ENCODE measurements at places on chromosomes 11 and 22.

DNA sequence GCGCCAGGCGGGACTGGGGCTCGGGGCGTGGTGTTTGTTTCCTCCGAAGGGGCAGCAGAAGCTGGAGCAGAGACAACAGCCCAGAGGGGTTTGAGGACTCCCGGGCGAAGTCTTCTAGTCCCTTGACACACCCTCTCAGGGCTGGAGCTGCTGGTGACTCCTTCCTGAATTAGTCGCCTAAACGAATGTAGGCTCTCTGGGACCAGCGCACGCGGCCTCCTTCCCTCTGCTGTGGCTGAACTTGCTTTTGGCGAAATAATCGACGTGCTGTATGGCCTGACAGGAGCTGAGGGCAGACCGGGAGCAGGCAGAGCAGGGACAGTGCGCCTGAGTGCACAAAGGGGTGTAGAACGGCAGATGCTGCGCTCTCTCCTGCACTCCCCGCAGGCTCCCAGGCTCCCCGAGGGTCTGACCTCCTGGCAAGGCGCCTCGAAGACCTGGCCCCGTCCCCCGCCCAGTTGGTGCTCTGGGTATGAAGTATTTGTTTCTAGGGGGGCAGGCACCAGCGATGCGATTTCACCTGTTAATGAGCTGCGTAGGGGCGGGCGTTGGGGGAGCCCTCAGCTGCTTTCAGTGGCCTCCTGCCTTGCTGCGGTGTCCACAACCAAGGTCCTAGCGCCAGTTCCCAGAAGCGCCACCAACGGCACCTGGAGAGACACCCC lies 5.3 kb downstream of the SLC17A6 start:
- DNase-seq, result no peak

DNA sequence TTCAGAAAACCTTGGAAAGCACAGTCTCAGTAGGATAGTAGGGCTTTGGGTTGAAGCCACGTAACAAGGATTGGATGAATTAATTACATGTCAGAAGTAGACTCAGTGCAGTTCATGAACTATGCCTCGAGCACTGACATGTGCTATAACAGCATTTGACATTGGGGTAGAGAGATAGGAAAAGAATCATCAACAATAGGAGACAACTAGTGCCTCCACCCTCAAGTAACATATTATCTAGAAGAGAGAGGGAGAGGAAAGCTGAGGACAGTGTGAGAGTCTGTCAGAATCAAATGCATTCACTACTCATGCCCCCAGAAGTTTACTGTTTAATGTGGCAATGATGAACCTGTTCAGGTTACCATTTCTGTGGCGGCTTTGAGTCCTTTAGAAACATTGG lies 26.4 kb downstream of the MMP13 start:
- no peak for DNase-seq

DNA sequence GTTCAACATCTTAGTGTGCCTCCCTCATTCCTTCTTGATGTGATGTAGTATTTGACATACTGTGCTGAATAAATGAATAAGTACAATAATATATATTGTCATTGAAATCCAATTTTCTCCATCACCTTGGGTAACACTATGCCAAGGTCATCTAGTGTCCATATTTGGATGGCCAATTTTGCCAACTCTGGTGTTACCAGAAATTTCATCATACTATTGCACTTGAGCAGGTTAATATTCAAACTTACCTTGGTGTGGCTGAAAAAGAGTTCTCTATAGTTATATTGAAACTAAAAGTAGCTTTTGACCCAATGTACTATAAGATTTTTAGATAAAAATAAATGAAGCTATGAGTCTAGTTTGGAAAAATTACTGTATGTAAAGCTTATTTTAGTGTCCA lies 98.2 kb upstream of the SLC6A5 start:
- DNase-seq, result no peak

- peak; percentile 43 for DNase-seq
These were observed 594 bp downstream of the MPST start for GRCh38 chr22:37020192-37020479.

GRCh38 chr11:8705146-8705545 lies 22.6 kb downstream of the RPL27A start:
- DNase-seq, result no peak

GRCh38 chr22:37226514-37226913 lies 14.2 kb upstream of the SSTR3 start:
- DNase-seq, result no peak

- DNase-seq, result no peak
These were observed 39.5 kb downstream of the CHKA start for GRCh38 chr11:68081691-68082090.

GRCh38 chr11:94849839-94850238 lies 81.7 kb downstream of the AMOTL1 start:
- DNase-seq, result peak; percentile 37

GRCh38 chr11:116065191-116065895 lies 561.1 kb upstream of the CADM1 start:
- DNase-seq, result no peak

DNA sequence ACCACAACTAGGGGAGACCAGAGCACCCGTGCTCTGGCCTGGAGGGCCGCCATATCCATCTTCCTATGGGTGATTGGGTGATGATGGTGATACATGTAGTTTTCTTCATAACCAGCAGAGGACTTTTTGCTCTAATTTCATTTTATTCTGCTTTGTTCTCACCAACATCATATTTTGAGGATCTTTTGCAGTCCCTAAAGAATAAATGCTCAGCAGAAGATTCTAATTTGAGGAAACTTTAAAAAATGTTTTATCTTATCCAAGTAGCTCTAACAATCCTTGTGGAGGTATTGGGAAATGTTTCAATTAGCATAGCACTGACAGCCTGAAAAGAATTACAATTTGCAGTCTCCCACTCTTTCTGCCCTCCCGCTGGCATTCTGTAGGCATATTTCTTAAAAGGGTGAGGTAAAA lies 544.0 kb downstream of the NTM start:
- no peak for DNase-seq

- no peak for DNase-seq
These were observed 1167.3 kb downstream of the TBC1D22A start for GRCh38 chr22:47929646-47930185.

DNA sequence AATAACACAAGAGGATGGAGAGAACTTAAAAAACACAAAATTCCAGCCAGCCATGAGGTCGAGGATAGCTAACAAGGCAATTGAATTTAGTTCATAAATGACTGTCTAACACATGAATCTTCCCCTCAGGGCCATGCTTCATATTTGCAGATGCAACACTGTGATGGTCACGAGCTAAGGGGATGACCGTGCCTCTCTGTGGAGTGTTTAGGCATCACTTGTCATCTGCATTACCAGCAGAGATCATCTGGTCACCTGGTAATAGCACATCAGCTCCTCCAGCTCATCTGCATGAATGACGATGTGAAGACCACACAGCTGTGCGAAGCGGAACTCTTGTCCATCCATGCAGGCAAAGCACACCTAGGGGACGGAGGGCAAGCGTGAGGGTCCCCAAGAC lies 20.9 kb upstream of the SLC25A1 start:
- DNase-seq, result no peak

All from heart left ventricle (tissue), 16 donors.